ENCODE measurements at places on chromosomes 4 and X.

DNA sequence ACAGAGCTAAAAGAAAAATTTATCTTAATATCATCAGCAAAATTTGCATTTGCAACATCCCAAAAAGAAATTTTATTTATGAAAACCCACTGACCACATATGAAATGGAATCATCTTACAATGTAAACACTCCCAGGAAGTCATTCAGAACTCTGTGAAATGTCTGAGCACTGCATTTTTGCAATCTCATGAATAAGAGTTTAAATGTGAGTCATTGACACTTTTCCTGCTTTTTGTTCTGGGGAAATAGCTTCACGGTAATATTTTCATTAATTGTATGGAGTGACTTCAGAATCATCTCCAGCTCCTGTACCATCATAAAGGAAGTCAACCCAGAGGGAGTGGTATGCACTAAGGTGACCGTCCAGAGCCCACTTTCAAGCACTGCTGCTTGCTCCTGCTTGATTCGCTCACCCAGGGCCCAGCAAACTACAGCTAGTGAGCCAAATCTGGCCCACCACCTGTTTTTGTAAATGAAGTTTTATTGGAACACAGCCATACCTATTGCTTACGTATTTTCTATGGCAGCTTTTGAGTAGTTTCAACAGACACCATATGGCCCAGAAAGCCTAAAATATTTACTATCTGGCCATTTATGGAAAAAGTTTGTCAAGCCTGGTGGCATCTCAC is 17.2 kb downstream of the EDNRA start:
- no peak for DNase-seq

DNA sequence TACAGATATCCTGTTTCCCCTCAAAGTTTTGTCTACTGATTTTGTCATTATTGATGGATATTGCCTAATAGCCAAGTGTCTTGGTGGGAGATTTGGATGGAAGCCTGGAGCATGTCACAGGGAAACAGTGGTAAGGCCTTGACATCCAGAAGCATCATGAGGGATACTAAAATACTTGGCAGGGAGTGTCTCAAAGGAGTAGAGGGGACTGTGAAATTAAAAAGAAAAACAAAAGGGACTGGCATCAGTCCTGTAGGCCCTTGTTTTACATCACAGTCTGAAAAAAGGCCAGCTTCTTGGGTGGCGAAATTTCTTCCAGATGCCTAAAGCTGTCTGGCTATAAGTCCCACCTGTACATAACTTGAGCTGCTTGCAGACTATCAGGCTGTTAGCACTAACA is 83.8 kb downstream of the GUCY2F start:
- no peak for DNase-seq

DNA sequence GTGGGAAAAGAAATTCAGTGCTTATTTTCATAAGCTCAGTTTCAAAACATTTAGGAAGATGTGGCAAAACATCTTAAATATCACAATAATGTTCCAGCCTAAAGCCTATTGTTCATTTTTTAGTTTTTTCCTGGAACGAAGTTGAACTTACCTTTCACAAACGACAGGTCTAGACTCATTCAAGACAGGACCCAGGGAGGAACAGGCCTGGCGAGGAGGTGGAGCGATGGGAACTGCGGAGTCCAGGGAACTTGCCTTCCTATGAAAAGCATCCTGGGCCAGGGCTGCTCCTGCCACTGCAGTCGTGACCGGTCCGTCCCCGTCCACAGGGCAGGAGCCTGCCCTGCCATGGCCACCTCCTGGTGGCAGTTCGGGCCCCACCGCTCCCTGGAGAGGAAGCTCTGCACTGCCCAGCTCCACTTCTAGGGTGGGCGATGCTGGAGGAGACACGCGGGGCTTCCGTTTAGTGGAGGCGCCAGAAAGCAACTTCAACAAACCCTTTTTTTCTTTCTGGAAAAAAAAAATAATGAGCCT is 96.7 kb upstream of the CBR4 start:
- no peak for DNase-seq

DNA sequence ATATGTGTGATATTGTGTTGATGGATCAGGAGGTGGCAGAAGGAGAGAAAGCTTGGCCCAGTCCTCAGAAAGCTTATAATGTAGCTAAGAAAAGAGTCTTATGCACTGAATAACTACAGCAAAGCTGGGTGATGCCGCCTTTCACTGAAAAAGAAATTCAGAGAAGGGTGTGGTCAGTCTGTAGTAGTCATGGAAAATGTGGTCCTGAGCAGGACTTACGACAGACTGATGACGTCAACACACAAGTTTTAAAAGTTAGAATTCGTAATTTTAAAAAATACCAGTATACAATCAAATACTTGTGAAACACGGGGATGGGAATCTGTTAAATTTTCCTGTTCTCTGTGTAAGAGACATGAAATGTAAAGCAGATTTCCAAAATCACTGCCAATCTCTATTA is 87.0 kb upstream of the RAPGEF2 start:
- DNase-seq: no peak

DNA sequence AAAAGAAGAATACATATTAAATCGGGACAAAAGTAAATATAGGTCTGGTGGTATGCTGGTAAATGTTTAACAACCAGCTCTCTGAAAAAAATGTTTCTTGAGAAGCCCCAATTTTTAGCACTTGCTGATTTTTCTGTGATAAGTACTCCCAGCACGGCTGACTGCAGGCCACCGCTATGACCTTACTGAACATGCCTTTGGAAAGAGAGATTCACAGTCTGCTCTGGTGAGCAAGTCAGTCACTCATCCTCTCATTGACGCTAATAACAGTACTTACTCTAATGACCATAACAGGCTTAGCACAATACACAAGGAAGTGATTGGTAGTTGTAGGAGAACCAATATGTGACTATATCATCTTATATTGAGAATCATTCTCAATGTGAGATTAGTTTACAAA is 98.9 kb upstream of the BLTP1 start:
- DNase-seq: no peak

DNA sequence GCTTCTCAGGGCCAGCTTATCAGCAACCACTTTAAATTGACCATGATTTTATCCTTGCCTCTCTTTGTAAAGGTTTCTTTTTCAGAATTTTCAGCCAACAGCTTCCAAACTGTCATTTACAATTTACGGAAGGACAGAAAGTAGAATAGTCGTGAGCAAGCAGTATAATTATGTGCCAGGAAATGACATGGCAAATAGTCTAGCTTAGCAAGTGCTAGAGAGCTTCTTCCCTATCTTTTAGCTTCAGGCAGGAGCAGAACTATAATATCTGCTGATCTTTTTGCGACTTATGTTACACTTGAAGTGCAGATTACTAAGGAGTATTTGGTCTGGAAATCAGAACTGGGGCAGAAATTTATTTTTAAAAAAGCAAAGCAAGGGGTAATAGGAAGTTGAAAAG is 123.0 kb upstream of the AP1S2 start:
- no peak for DNase-seq

- no peak for DNase-seq
Observed at GRCh38 chrX:112738347-112739033, 58.8 kb upstream of the LHFPL1 start.
